Islet precursor cell (in vitro differentiated cells): ENCODE measurements at places on chromosomes 4 and X.
A peak's percentile ranks its signal among the peaks of the same experiment; 100 is the strongest.

- DNase-seq, result peak; percentile 1
Measured at GRCh38 chr4:2354118-2354517, 64.3 kb downstream of the ZFYVE28 start.

DNA sequence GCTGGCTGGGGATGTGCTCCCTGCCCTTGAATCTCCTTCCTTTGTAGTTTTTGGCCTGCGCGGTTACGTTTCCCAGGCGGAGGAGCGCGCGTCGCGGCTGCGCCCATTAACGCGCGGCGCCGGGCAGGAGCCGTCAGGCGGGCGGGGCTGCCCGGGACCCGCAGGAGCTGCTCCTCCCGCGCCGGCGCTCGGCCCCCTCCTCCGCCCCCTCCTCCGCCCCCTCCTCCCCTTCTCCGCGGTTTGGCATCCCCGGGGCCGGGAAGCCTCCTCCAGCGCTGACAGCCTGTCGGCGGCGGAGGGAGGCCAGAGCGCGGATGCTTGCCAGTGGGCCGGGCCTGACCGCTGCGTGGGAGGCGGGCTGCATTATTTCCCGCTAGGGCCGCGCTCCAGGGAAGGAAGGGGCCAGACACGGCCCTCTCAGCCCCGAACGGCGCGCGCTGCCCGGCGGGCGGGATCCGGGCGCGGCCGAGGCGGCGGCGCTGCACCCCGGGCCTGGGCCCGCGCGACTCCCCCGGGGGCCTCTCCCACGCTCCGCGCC, at the start of gene DCLK2:
Gene DCLK2 (plus strand): TSS at position 405 of the 538 bp plus-strand sequence. CDS start 583 bp downstream, outside the sequence.
- peak; percentile 86 for DNase-seq

DNA sequence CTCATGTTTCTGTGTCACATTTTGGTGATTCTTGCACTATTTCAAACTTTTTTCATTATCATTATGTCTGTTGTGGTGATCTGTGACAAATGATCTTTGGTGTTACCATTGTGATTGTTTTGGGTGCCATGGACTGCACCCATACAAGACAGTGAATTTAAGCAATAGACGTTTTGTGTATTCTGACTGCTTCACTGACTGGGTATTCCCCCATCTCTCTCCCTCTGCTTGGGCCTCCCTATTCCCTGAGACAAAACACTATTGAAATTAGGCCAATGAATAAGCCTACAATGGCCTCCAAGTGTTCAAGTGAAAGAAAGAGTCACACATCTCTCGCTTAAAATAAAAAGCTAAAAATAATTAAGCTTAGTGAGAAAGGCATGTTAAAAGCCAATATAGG, 60.2 kb downstream of the BANK1 start:
- no peak for DNase-seq

DNA sequence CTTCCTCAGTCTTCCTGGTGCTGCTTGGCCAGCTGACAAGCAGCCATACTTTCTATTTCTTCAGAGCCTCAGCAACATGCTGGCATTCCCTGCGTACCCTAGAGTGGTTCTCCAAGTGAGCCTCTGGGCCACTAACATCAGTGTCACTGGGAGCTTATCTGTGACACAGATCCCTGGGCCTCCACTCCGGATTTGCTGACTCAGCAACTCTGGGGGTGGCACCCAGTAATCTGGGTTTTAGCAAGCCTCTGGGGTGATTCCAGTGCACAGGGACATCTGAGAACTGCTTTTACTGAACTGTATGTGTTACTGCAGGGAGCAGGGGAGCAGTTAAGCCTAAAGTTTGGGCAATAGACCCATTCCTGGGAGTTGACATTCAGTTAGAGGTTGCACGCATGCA, 28.2 kb upstream of the HMGB3 start:
- DNase-seq, result no peak

DNA sequence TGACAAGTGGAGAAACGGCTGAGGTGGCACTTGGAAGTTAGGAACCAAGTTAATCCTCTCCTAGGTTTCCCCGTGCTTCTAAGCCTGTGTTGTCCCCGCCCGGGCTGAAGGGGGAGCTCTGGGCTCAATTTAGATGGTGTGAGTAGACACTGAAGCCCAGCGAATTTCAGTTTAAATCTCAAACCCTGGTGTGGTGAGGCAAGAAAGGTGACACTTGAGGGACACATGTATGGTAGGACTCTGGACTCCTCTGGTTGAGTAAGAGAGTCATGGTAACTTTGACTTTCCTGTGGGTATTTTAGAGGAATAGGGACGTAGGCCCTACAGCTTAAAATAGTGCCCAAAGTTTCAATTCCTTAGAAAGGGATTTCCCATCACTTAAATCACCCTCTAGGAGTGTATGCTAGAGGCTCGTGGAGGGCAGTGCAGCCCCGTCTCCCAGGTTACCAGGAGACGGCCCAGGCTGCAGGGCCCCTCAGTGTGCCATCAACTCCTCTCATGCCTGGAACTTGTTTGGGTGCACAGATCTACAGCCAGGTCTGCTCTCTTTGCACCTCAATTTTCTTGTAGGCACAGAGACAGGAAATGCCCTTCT, 24.0 kb downstream of the HAND2 start:
- peak; percentile 87 for DNase-seq

DNA sequence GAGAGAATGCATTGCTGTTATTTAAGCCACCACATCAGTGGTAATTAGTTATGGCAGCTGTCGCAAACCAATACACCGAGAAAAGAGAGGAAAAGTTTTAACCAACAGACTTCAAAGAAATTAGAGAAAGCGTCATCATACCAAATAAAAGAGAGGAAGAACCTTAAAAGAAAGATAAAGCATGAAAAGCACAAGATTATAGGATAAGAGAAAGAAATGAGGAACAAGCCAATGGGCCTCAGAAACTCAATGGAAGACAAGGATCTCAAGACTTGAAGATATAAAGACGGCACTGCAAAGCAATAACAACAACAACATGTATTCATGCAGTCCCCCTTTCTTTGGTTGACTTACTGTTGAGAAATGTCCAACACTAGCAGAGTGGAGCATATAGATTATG, 22.8 kb upstream of the ASMTL start:
- no peak for DNase-seq

- DNase-seq, result no peak
Measured at GRCh38 chr4:124854968-124855367, 142.4 kb upstream of the ANKRD50 start.

DNA sequence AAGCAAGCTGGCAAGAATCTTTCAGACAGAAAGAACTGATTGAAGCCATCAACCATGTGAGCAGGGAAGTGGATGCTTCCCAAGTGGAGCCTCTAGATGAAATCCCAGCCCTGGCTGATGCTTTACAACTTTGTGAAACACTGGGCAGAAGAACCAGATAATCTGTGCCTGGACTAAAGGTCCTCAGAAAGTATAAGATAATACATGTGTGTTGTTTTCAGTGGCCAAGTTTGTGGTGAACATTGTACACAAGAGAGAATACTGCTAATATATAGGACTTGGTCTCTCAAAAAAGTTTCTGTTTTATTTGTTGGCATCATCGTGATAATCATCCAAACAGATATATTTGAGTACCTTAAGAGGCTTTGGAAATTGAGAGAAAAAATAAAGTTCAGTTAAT, 1367.8 kb upstream of the IGFBP7 start:
- no peak for DNase-seq

DNA sequence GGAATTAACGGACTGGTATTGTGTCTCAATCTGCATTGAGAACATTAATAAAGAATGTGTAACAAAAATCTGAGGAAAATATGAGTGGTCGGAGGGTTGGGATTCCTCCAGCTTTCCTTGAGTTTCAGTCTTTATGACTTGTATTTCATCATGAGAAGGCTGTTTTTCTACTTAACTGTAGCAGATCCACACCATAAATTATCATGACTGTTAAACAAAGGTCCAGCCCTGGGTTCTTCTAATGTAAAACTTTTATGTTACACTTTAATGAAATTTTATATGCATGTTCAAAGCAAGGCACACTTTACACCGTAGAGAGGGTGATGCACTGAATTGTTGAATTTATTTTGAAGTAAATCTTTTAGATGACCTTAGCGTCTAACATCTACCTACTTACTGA, 7.0 kb downstream of the AFF2 start:
- DNase-seq, result no peak

GRCh38 chr4:86961116-86961515, 26.3 kb downstream of the AFF1 start:
- no peak for DNase-seq

DNA sequence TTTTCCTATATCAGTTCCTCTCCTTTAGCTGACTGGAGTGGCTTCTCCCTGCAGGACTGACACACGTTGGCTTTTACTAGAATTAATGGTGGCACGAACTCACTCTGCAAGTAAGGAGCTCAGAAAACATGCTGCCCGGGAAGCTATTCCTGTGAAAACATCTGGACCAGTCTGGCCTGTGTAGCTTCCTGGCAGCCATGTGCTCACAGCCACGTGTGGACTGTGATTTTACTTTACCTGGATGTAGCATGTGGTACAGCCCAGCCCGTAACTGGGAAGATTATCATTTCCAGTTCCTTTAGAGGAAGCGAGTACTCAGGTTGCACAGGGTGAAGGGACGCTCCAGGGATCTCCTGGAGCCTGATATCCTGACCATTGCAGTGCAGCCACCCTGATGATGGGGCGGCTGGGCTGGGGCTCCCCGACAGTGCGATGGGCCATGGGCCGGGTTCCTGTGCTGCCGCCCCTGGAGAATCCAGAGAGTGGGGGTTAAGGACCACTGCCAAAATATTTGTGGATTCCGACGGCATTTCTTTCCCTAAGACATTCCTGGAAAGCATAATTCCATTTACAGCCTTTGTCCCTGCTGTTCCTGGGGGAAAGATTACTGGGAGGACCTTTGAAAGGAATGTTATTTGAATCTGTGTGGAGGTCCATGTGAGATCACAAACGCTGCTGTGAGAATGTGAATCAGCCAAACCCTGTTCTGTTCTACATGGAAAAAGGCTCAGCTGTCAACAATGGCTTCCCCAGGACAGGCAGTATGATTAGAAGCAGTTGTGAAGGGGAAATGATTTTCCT, 35.0 kb downstream of the PROM1 start:
- DNase-seq, result no peak

DNA sequence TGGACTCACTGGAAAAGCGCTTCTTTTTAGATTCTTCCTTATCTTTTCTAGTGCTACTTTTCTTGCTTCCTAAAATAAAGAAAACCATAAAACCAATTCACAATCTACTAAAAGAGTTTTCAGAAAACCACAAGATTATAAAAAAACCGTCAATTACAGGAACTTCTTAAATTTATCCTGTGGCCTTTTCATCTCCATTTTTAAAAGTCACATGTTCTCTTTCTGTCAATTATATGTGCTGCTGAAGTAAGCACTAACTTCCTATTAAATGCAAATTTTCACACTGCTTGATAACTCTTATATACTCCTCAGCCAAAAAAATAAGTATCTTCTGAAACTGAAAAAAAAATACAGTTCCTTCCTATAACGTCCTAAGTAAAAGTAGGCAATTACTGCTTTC, 32.8 kb downstream of the CENPC start:
- no peak for DNase-seq

DNA sequence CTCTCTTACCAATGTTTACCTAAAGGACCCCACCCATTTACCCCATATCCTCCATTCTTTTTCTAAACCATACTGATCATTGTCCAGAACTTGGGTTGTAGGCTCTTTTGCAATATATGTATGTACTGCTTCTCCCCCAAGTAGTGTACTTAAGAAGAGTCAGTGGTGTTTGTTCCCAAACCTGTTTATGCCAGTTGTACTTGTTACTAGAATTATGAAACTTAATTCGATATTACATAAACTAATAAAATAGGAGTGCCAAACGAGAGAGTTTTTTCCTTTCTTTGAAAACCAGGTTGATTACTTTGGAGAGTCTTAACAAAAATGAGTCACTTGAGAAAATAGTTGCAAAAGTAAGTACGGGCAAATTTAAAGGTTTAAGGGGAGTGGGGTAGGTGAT, 96.3 kb downstream of the GEMIN8 start:
- no peak for DNase-seq

- DNase-seq, result no peak
Measured at GRCh38 chrX:68284281-68284904, 148.9 kb downstream of the OPHN1 start.

DNA sequence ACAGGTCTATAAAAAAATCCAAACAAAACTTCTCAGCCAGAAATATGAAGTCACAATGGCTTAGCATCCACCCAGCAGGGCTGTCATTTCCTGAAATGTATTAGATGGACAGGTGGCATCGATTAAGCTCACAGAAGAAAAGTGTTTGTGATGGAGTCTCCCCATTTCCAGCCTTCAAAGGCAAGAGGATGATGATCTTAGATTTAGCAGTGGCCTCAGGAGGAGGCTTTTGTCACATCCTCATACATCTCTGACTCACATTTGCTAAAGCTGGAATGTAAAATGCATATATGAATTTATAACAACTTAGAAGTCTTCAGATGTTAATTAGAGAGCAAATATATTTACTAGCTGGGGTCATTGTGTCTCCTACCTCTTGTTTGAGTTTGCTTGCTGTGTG, 441.9 kb downstream of the SPRY1 start:
- no peak for DNase-seq

DNA sequence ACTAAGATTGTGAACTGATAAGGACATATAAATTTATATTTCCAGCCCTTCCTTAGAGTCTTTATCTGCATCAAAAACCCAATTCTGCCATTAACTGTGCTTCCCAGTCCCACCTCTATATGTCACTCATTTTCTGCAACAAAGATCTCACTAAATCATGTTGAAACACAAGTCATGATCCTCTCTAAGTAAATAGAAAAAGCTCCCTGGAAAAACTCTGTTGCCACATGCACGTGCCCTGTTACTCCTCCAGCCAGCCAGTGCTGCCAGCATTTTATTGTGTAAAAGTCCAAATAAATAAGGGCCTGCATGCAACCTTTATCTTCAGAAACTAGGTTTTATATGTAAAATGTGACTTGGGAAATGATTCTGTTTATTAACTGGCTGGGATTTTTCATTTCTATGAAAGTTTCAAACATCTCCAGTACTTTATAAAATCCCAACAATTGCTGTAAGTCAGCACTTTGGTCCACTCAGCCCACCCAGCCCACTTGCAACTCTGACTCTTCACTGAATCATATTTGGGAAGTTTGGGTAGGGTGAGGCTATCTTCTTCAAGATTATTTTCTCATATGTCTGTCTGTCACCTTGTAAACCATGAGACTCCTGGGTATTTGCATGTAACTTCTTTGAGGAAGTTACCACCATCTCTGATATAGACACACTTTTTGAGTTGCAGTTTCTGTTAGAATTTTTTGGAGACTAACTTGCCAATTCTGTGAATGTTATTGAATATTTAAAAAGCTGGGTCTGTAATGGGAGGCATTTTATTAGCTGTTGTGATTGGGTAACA, 40.0 kb upstream of the SMARCA5 start:
- no peak for DNase-seq

GRCh38 chrX:123085311-123085940, 98.7 kb upstream of the GRIA3 start:
- DNase-seq, result peak; percentile 53

DNA sequence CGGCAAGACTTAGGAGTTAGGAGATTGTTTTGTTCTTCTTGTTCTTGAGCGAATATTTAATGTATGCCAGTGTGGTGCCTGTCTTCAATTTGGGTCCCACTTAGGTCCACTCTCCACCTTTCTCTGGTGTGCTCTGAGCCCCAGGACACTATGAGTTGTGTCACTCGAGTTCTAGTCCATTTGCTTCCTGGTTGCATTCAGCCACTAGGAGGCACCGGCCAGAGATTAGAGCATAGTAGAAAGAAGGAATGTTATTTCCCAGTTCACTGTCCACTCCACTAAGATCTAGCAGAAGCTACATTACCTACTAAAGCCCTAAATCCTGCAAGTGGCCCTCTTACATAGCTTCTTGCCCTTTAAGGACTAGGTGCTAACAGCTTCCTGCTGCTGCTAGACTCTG, 326.9 kb downstream of the NAF1 start:
- no peak for DNase-seq

GRCh38 chrX:49988143-49988542, 65.7 kb downstream of the CLCN5 start:
- no peak for DNase-seq

- DNase-seq, result no peak
Measured at GRCh38 chr4:39228377-39228776, 46.0 kb downstream of the WDR19 start.
